ENCODE measurements at places on chromosomes 3 and 15. TPM values are rescaled to one million over a fixed set of nuclear protein-coding genes. Genes with fewer than 3 reads are reported as not detected.

The GOLGA6B gene
- total RNA-seq: 0.22 TPM

The UACA gene
- 59.9 TPM for total RNA-seq

The LYSMD2 gene
- total RNA-seq: 11.1 TPM

The CCDC39 gene
- total RNA-seq: not detected

The MYZAP gene
- total RNA-seq: 5.9 TPM

The ZNF662 gene
- total RNA-seq: 9.2 TPM

The WDR49 gene
- total RNA-seq: 0.28 TPM

The ZNF385D gene
- total RNA-seq: 0.28 TPM

The CFAP100 gene
- not detected for total RNA-seq

The TM6SF1 gene
- not detected for total RNA-seq

The GRK7 gene
- not detected for total RNA-seq

The KLHL6 gene
- total RNA-seq: 0.04 TPM

The VIPR1 gene
- total RNA-seq: 23.9 TPM

The CCDC80 gene
- total RNA-seq: 162 TPM

The CPA3 gene
- not detected for total RNA-seq

The TP63 gene
- 0.65 TPM for total RNA-seq

The STX19 gene
- 5.5 TPM for total RNA-seq

The GOLGA8Q gene
- not detected for total RNA-seq

The SAMMSON gene
- not detected for total RNA-seq

The CMSS1 gene
- total RNA-seq: 96.8 TPM

The GASK1A gene
- not detected for total RNA-seq

The PRSS50 gene
- total RNA-seq: 0.50 TPM

The CNTN4 gene
- total RNA-seq: not detected

The TEX55 gene
- total RNA-seq: not detected

The GOLGA6L1 gene
- not detected for total RNA-seq

The NR1I2 gene
- total RNA-seq: not detected

The ALG1L2 gene
- 2.2 TPM for total RNA-seq

The NEK10 gene
- total RNA-seq: 4.3 TPM

The RHOV gene
- total RNA-seq: 4.1 TPM

The FBXW12 gene
- total RNA-seq: not detected

The SPINK8 gene
- not detected for total RNA-seq

The P2RY1 gene
- total RNA-seq: 0.88 TPM

The EFHB gene
- total RNA-seq: 1.5 TPM

The IMP3 gene
- 45.4 TPM for total RNA-seq

The CPN2 gene
- total RNA-seq: not detected

The MUC20 gene
- total RNA-seq: 98.1 TPM

The SLITRK3 gene
- not detected for total RNA-seq

The CPNE9 gene
- not detected for total RNA-seq

The PARP16 gene
- total RNA-seq: 12.3 TPM

The GOLGA6L10 gene
- total RNA-seq: 2.3 TPM

The FOXB1 gene
- total RNA-seq: 2.2 TPM

The SMAD6 gene
- 10.6 TPM for total RNA-seq

The CRYBG3 gene
- total RNA-seq: 17.2 TPM

The MED12L gene
- total RNA-seq: 3.0 TPM

The MLF1 gene
- 55.5 TPM for total RNA-seq

The USP4 gene
- total RNA-seq: 39.8 TPM

The SKOR1 gene
- 0.13 TPM for total RNA-seq

The CCDC54 gene
- not detected for total RNA-seq

The IL5RA gene
- total RNA-seq: not detected

Data from PC-9 (cell line).